Naive thymus-derived CD4-positive, alpha-beta T cell (primary cell): ENCODE measurements at places on chromosomes 11 and 22. TPM values are rescaled to one million over a fixed set of nuclear protein-coding genes. Genes with fewer than 3 reads are reported as not detected.

- no peak overlapping the region for H3K27ac ChIP-seq
- no peak overlapping the region for H3K4me3 ChIP-seq
- H3K4me1 ChIP-seq: peaks cover 6% of the 10 kb centered on the region
- H3K36me3 ChIP-seq: no peaks in the 10 kb centered on the region
- DNase-seq: no peak
- H3K27me3 ChIP-seq: no peaks in the 10 kb centered on the region
These were observed 7.2 kb upstream of the NIPSNAP1 start for GRCh38 chr22:29587938-29588699.

- no peak overlapping the region for H3K4me3 ChIP-seq
- no peaks in the 10 kb centered on the region for H3K4me1 ChIP-seq
- peaks cover 52% of the 10 kb centered on the region for H3K36me3 ChIP-seq
- H3K27ac ChIP-seq: no peak overlapping the region
- no peaks in the 10 kb centered on the region for H3K27me3 ChIP-seq
- DNase-seq: peak; percentile 34
These were observed 25.7 kb downstream of the DRD4 start for GRCh38 chr11:662689-663274.

DNA sequence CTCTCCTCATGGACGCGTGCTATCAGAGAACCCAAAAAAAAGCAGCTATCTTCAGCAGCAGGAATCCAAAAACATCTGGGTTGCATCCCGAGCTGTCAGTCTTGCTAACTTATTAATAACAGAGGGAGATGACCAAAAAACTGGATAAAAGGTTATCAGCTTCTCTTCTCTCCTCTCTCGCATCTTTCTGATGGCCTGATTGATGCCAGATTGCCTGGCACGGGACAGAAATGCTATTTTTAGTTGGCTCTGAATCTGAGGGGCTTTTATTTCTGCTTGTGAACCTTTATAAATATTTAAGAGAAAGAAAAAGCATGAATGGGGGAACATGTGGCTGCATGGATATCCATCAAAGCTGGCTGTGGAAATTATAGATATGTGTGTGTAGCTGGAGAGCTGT, 230.3 kb downstream of the ETS1 start:
- no peak overlapping the region for H3K27ac ChIP-seq
- no peak for DNase-seq
- H3K27me3 ChIP-seq: no peaks in the 10 kb centered on the region
- H3K36me3 ChIP-seq: no peaks in the 10 kb centered on the region
- H3K4me1 ChIP-seq: peaks cover 4% of the 10 kb centered on the region
- no peak overlapping the region for H3K4me3 ChIP-seq

RASGRP2 gene
- 577 TPM for total RNA-seq

DNA sequence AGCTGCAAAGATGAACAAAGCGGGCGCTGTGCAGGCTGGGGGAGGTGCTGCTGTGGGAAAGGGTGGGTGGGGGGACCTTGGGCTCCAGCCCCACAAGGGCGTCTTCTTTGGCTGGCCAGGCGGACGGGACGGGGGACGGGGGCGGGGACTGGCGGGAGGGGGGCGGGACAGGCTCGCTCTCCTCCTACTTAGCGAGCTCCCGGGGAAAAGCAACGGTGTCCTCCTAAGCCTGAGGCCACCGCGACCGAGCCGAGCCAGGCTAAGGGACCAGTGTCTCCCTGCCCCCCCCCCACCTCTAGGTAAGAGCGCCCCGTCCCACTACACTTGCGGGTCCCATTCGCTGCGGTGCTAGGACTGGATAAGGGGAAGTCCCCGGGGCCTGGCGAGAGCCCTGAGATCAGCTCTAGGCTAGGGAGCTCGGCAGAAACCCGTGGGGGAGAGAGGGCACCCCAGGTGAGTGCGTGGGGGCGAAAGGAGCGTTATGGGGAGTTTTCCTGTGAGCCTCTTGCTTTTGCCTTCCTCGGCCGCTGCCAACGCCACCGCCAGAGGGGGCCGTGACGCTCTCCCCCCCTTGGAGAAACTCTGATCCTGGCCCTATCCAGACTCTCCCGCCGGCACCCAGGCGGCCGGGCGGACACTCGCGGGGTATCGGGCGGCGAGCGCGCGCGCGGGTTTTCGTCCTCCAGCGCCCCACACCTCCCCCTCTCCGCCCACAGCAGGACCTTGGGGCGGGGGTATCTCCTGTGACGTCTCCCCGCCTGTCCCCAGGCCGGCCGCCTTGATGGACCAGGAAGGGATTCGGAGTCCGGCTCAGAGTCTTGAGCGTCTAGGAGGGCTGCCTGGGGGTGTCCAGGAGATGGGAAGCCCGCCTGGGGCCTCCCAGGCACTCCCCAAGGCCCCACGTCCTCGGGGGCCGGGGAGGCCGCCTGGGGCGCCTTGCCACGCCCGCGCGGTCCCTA, at the start of gene PHLDB1:
Gene PHLDB1, plus strand, starts transcription at position 215 of the 959 bp plus-strand sequence. CDS start 6,222 bp downstream, outside the sequence.
- H3K4me1 ChIP-seq: peaks cover 18% of the 10 kb centered on the region
- DNase-seq: peak; percentile 21
- H3K27me3 ChIP-seq: no peaks in the 10 kb centered on the region
- peak within 1 kb of the TSS; percentile 61 for H3K4me3 ChIP-seq
- H3K27ac ChIP-seq: peak within 1 kb of the TSS; percentile 85

- H3K4me3 ChIP-seq: peak overlapping the region; percentile 18
- H3K36me3 ChIP-seq: no peaks in the 10 kb centered on the region
- no peaks in the 10 kb centered on the region for H3K27me3 ChIP-seq
These were observed 26.1 kb upstream of the CARD16 start for GRCh38 chr11:105071089-105071732.

DNA sequence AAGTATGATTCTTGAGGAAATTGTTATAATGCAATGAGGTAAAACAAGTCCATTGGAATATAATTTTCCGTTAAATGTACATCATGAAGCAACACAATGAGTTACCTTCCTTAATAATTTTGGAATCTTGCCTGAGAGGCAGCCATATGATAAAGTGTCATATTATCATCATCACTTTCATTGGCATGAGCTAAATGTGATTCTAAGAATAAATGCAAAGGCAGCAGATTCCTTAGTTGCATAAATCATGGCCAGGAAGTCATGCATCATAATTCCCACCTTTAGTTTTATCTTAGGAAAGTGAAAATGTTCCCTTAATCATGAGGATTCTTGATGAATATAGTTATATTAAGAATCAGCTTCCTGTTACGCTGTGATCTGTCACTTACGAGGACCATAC, 14.2 kb upstream of the MMP1 start:
- H3K4me1 ChIP-seq: no peaks in the 10 kb centered on the region
- H3K27me3 ChIP-seq: no peaks in the 10 kb centered on the region
- H3K36me3 ChIP-seq: no peaks in the 10 kb centered on the region
- H3K27ac ChIP-seq: no peak overlapping the region
- DNase-seq: no peak

DNA sequence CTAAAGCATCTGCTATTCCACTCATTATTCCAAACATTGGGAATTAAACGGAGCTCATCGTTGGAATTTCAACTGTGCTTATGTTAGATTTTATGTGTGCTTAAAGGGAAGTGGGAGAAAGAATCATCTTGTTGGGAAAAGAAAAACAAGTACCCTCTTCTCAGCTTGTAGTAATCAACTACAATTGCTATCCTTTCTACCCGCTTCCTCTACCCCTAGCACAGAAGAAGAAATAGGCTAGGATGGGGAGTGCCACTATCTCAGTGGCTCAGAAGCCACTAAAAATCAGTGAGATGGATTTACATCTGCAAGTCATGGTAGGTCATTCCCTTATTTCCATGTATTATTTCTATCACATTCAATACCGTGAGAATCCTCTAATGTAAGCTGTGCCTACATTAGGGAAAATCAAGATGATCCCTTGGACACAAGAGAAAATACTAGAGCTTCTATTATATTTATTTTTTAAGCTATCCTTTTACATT, 97.9 kb upstream of the CD44 start:
- no peaks in the 10 kb centered on the region for H3K36me3 ChIP-seq
- no peaks in the 10 kb centered on the region for H3K27me3 ChIP-seq
- H3K27ac ChIP-seq: peak overlapping the region; percentile 86

- no peaks in the 10 kb centered on the region for H3K27me3 ChIP-seq
- H3K4me3 ChIP-seq: peak within 1 kb of the TSS; percentile 0
- no peak within 1 kb of the TSS for H3K27ac ChIP-seq
- DNase-seq: no peak
- H3K4me1 ChIP-seq: no peaks in the 10 kb centered on the region
These were observed at the start of gene STK33 for GRCh38 chr11:8593935-8594909. Gene STK33 (minus strand): TSS chr11:8594228. CDS start chr11:8474905, 119,323 bp downstream.

- H3K4me3 ChIP-seq: peak within 1 kb of the TSS; percentile 62
- H3K27ac ChIP-seq: no peak within 1 kb of the TSS
- no peak for DNase-seq
These were observed at the start of gene FZD4 for GRCh38 chr11:86955361-86956120. Gene FZD4 (minus strand): TSS chr11:86955395. CDS start chr11:86955085, 310 bp downstream.

OR8B3 gene
- total RNA-seq: not detected

DNA sequence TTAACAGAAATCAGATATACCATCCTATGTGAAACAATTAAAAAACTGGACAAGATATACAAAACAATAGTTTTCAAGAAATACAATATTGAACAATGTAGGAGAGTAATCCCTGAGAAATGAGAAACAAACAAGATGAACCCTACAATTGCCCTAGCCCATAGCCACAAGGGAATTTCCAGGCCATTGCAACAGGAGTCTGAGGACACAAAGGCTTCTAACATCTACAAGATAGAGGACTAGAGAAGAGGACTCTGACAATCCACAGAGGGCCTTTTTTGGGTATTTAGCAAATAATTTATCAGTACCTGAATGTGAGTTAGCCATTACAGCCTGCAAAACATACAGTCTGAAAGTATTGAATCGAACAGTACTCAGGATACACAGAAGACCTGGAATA, 251.7 kb downstream of the GRM5 start:
- no peaks in the 10 kb centered on the region for H3K27me3 ChIP-seq
- no peaks in the 10 kb centered on the region for H3K36me3 ChIP-seq
- H3K4me3 ChIP-seq: no peak overlapping the region
- no peaks in the 10 kb centered on the region for H3K4me1 ChIP-seq
- no peak overlapping the region for H3K27ac ChIP-seq
- DNase-seq: no peak

DNA sequence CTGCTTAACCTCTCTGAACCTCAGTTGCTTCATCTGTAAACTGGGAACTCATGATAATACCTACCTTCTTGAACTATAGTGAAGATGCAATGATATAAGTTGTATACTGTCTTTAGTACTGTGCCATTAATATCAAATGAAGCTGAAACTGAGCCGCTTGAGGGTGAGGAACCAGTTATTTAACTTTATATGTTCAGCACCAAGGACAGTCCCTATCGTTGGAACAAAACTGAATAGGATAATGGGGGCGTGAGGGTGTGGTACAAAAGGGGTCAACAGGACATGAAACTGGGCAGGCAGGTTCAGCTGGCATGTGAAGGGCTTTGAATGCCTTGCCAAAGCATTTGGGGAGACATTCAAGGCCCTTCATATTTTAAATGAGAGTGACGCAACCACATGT, 112.6 kb downstream of the C11orf91 start:
- no peaks in the 10 kb centered on the region for H3K4me1 ChIP-seq
- no peak overlapping the region for H3K27ac ChIP-seq
- H3K36me3 ChIP-seq: no peaks in the 10 kb centered on the region
- no peak for DNase-seq

GRCh38 chr11:32722255-32722654, 72.2 kb downstream of the CCDC73 start:
- DNase-seq: no peak
- no peaks in the 10 kb centered on the region for H3K36me3 ChIP-seq
- no peaks in the 10 kb centered on the region for H3K4me1 ChIP-seq
- H3K27ac ChIP-seq: no peak overlapping the region
- H3K27me3 ChIP-seq: no peaks in the 10 kb centered on the region
- H3K4me3 ChIP-seq: no peak overlapping the region

PDE3B gene
- 151 TPM in 2 replicates for total RNA-seq

DNA sequence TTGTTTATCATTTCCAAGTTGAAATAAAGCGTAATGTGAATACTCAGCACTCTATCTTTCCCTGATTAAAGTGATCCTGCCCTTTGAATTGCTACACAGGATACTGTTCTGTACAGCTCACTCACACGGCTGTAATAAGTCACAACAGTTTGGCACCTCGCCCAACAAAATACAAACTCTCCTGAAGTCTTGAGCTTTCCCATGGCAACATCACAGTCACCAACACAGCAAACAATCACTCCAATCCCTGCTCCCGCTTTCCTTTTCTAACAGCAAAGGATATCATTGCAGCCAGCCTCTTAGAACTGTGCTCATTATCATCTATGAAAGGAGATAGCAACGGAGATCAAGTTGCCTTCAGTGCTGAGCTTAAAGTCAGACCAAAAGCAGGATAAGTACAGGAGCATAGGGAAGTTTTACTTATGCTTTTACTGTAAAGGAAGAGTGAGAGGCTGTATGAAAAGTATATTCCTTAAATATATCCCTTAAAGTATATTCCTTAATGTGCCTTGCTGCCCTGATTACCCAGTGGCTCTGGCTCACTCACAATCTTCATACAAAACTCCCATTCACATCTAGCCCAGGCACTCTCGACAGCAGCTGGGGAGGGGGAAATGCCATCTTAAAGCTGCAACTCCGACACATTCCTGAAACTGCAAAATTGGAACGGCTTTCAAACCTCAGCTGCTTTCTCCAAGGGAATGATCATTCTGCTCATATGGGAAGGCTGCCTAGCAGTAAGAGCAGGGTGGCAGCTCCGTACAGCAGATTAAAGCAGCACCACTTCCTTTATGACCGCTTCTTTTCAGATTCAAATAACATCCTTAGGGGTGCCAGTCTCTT, 35.8 kb downstream of the MAML2 start:
- H3K4me1 ChIP-seq: peaks cover 3% of the 10 kb centered on the region
- H3K36me3 ChIP-seq: no peaks in the 10 kb centered on the region
- H3K4me3 ChIP-seq: no peak overlapping the region
- peak; percentile 42 for DNase-seq

GAS2 gene
- total RNA-seq: 5.6 TPM

GRCh38 chr22:25099202-25099601, 100.5 kb upstream of the CRYBB3 start:
- no peaks in the 10 kb centered on the region for H3K4me1 ChIP-seq
- no peak overlapping the region for H3K27ac ChIP-seq
- no peaks in the 10 kb centered on the region for H3K36me3 ChIP-seq
- no peak overlapping the region for H3K4me3 ChIP-seq

C11orf87 gene
- total RNA-seq: not detected

HIC2 gene
- 11.4 TPM for total RNA-seq

- no peak for DNase-seq
- H3K4me3 ChIP-seq: no peak overlapping the region
- H3K27me3 ChIP-seq: no peaks in the 10 kb centered on the region
- H3K4me1 ChIP-seq: peaks cover 43% of the 10 kb centered on the region
These were observed 121.7 kb upstream of the CRYBB3 start for GRCh38 chr22:25077964-25078363.

CNGA4 gene
- total RNA-seq: 0.43 TPM
